Hepatocyte (in vitro differentiated cells): ENCODE measurements at places on chromosomes 2 and 18. TPM values are rescaled to one million over a fixed set of nuclear protein-coding genes. Genes with fewer than 3 reads are reported as not detected.

DNA sequence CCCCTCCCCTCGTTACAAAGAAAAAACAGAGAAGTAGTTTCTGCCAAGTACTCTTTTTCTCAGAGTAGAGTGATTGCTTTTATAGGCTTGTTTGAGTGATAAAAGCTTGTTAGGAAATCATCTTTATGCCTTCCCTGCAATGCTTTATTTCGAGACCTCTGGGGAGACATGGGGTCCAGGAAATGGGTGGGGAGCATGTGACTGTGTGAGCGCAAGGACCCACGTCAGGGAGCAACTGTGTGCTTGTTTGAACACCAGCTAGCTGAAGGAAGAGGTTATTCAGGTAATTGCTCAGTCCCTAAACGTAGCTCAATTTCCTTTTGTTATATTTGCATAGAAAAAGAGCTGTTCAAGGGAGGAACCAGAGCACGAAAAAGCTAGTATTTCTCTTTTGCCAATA, 187.3 kb downstream of the FAM210A start:
- DNase-seq: no peak

GRCh38 chr18:79221136-79221535, 151.9 kb downstream of the ATP9B start:
- no peak for DNase-seq

The NCKAP5 gene
- total RNA-seq: 4.7 and 5.5 TPM in 2 replicates

The SLC23A3 gene
- 1.4 and 1.5 TPM in 2 replicates for total RNA-seq

The ABCG8 gene
- total RNA-seq: 4.5 and 4.7 TPM in 2 replicates
